ENCODE measurements at places on chromosomes 3 and 15. TPM values are rescaled to one million over a fixed set of nuclear protein-coding genes. Genes with fewer than 3 reads are reported as not detected.

DNA sequence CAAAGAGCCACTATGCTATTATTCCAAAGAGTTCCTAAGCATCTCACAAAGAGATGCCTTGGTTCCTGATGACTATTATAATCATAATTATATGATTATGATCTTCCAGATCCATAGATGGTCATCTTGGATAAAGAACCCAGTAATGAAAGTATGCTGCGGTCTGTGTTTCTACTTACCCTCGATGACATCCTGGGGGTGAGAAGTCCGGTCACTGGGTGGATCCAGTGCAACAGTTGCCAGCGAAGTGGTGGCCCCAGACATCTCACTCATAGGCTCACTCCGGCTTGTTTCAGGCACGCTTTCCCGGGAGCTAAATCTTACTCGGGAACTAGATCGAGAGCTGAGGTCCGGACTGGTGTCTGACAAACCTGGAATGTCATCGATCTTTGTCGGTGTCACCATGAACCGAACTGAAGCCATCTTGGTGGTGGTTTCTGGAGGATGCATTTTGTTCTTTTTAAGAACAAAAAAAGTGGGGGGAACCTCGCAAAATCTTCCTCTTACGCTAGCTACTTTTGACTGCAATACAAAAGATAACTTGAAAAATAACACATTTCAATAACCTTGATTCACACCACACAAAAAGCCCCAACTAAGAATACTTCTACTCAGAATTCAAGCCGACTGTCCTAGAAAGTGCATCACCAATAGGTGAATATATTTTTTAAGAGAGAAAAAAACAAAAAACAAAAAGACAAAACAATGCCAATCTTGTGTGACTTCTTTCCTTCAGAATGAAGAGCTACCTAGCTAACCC is 1.2 kb downstream of the SLC12A6 start:
- H3K27me3 ChIP-seq, result no peaks in the 10 kb centered on the region
- no peaks in the 10 kb centered on the region for H3K36me3 ChIP-seq
- peaks cover 29% of the 10 kb centered on the region for H3K4me1 ChIP-seq
- no peak overlapping the region for H3K27ac ChIP-seq
- H3K4me3 ChIP-seq, result peak overlapping the region; percentile 91

GRCh38 chr3:66066963-66067617 is 28.4 kb upstream of the MAGI1 start:
- H3K27me3 ChIP-seq, result no peaks in the 10 kb centered on the region
- no peak overlapping the region for H3K4me3 ChIP-seq
- H3K4me1 ChIP-seq, result no peaks in the 10 kb centered on the region
- H3K36me3 ChIP-seq, result no peaks in the 10 kb centered on the region
- no peak overlapping the region for H3K27ac ChIP-seq

DNA sequence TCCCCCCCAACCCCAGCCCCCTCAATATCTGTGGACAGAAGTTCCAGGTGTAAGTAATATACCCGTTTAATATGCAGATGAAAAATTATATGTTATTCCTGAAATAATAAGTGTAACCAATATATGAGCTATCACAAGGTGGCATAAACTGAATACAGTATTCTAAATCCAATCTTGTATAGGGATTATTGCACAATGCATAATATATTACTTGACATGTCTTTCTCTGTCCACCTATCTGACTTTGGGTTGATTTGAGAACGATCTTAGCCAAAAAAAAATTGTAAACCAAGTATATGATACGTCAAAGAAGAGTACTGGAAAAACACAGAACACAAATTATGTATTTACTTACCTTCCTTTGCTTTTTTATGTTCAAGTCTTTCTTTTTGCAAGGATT is 47.8 kb downstream of the GOLIM4 start:
- DNase-seq, result no peak
- no peak overlapping the region for H3K4me3 ChIP-seq
- H3K27ac ChIP-seq, result no peak overlapping the region
- no peaks in the 10 kb centered on the region for H3K4me1 ChIP-seq
- no peaks in the 10 kb centered on the region for H3K27me3 ChIP-seq

The ICE2 gene
- total RNA-seq, result 66.3 TPM

The GOLGA8T gene
- not detected for total RNA-seq

All from Karpas-422 (cell line).